Activated naive CD8-positive, alpha-beta T cell treated with anti-CD3 and anti-CD28 coated beads, Interleukin-2, amount 10 ng/mL, durations not matched to agents 7 days and 5 days (primary cell): ENCODE measurements at places on chromosomes 16 and 17. TPM values are rescaled to one million over a fixed set of nuclear protein-coding genes. Genes with fewer than 3 reads are reported as not detected.

Gene KRT35
- total RNA-seq: not detected

Gene PDK2
- 26.4 TPM for total RNA-seq

Gene SLC2A4
- total RNA-seq: not detected

Gene MFAP4
- total RNA-seq: not detected

Gene CPSF4L
- not detected for total RNA-seq

Gene PDILT
- total RNA-seq: not detected

Gene KRTAP9-8
- total RNA-seq: not detected

Gene ZP2
- total RNA-seq: not detected

Gene GDE1
- total RNA-seq: 22.0 TPM

Gene ZC3H18
- 88.7 TPM for total RNA-seq

Gene FNDC8
- not detected for total RNA-seq

Gene KRT32
- not detected for total RNA-seq

Gene TBX6
- total RNA-seq: 2.4 TPM

Gene C1QL1
- total RNA-seq: not detected

- H3K36me3 ChIP-seq: no peaks in the 10 kb centered on the region
- peaks cover 39% of the 10 kb centered on the region for H3K4me1 ChIP-seq
- H3K27me3 ChIP-seq: peaks cover 49% of the 10 kb centered on the region
- H3K4me3 ChIP-seq: no peak overlapping the region
- H3K27ac ChIP-seq: no peak overlapping the region
Measured at GRCh38 chr17:36197387-36197703, 787 bp upstream of the CCL3L1 start.

- H3K27me3 ChIP-seq: peaks cover 3% of the 10 kb centered on the region
- H3K36me3 ChIP-seq: peaks cover 11% of the 10 kb centered on the region
- H3K27ac ChIP-seq: no peak overlapping the region
- no peak overlapping the region for H3K4me3 ChIP-seq
- H3K4me1 ChIP-seq: peaks cover 12% of the 10 kb centered on the region
Measured at GRCh38 chr17:29931231-29931932, 1.4 kb upstream of the SSH2 start.

DNA sequence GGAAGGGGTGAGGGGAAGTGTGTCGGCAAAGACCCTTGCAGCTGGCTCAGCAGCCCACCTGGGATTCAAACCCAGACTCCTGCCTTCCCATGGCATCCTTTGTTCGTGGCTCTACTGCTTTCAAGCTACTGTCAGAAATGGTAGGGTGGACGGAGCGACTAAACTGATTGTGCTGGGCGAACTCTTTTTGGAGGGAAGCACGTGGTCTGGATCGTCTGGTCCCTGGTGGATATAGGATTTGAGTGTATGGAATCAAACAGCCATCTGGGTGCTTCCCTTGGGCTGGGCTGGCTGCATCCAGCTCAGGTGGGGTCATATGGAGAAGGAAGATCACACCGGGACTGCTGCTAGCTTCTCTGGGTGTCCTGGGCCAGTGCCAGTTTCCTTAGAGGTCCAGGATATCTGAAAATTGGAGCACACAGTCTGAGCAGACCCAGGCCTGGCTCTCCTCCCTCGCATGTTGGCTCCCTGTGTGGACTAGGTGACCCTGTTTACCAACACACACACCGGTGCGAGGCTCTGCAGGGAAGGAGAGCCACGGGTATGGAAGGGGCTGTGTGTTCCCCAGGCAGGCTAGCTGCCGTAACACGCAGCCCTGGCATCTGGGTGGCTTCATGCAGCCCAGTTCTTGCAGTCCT lies 8.6 kb downstream of the CMIP start:
- H3K4me3 ChIP-seq: no peak overlapping the region
- H3K4me1 ChIP-seq: peaks cover 59% of the 10 kb centered on the region
- peaks cover 34% of the 10 kb centered on the region for H3K36me3 ChIP-seq
- DNase-seq: no peak

- no peak for DNase-seq
- H3K27me3 ChIP-seq: peaks cover 10% of the 10 kb centered on the region
- H3K4me3 ChIP-seq: no peak overlapping the region
- no peaks in the 10 kb centered on the region for H3K36me3 ChIP-seq
- no peak overlapping the region for H3K27ac ChIP-seq
- no peaks in the 10 kb centered on the region for H3K4me1 ChIP-seq
Measured at GRCh38 chr17:55546991-55547664, 35.9 kb upstream of the SMIM36 start.

DNA sequence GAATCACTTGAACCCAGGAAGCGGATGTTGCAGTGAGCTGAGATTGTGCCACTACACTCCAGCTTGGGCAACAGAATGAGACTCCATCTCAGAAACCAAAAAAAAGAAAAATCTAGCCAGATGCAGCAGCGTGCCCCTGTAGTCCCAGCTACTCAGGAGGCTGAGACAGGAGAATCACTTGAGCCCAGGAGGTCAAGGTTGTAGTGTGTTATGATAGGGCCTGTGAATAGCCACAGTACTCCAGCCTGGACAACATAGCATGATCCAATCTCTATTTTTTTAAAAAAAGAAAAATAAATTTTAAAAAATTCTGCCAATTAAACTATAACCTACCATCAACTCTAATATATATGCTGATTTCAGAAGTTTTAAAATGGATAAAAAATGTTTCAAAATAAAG lies 15.8 kb downstream of the PHLPP2 start:
- peaks cover 6% of the 10 kb centered on the region for H3K4me1 ChIP-seq
- DNase-seq: no peak
- H3K4me3 ChIP-seq: no peak overlapping the region
- H3K27ac ChIP-seq: no peak overlapping the region
- peaks cover 2% of the 10 kb centered on the region for H3K36me3 ChIP-seq
- no peaks in the 10 kb centered on the region for H3K27me3 ChIP-seq

DNA sequence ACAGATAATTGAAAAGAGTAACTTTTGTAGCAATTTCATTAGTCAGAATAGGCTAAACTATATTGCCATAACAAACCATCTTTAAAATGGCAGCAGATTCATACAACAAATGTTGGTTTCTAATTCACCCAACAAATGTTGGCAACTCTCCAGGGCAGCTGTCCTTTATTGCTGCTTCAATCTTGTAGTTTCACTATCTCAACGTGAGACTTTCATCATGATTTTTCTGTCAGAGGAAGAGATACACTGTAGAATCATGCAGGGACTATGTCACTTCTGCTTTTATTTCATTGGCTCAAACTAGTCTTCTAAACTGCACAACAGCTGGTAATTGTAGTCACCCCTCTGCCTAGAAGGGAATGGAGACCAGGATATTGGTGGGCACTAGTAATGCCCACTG lies 174.2 kb downstream of the TANC2 start:
- no peak overlapping the region for H3K27ac ChIP-seq
- peaks cover 4% of the 10 kb centered on the region for H3K4me1 ChIP-seq
- no peak for DNase-seq
- H3K36me3 ChIP-seq: no peaks in the 10 kb centered on the region
- no peak overlapping the region for H3K4me3 ChIP-seq

GRCh38 chr16:48365025-48365600 lies 20.1 kb downstream of the SIAH1 start:
- H3K4me1 ChIP-seq: peaks cover 43% of the 10 kb centered on the region
- peak overlapping the region; percentile 99 for H3K27ac ChIP-seq
- peaks cover 13% of the 10 kb centered on the region for H3K36me3 ChIP-seq
- DNase-seq: no peak
- no peaks in the 10 kb centered on the region for H3K27me3 ChIP-seq

DNA sequence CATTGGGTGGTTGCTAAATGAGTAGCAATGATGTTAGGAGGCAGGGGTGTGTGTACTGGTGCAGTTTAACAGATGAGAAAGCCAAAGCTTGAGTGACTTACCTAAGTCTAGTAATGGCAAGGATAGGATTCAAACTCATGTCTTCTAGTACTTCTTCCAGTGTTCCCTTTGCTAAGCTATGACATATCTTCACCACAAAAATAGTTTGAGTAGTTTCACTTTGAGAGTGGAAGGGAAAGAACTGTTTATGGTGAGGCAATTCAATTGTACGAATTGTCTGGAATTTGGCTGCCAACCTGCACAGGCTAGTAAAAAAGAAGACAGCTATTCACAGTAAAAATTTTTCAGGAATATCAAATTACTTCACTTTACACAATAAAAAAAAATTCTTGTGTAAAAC lies 138.0 kb downstream of the NLK start:
- DNase-seq: no peak
- no peaks in the 10 kb centered on the region for H3K27me3 ChIP-seq
- peaks cover 3% of the 10 kb centered on the region for H3K36me3 ChIP-seq
- peaks cover 7% of the 10 kb centered on the region for H3K4me1 ChIP-seq
- no peak overlapping the region for H3K27ac ChIP-seq

DNA sequence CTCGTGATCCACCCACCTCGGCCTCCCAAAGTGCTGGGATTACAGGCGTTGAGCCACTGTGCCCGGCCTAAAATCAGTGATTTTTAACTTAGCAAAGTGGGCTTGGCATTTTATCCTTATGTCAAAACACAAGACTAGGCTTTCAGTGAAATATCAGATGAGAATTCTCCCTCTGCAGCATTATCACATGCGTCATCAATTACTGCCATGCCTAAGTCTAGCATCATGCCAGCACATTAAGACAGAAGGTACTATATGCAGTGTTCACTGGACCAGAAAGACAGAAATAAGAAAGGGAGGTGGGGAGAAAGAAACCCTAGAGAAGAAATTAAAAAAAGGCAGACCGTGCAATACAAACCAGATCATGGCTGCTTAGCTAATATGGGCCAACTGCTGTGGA lies 29.8 kb downstream of the GPATCH8 start:
- H3K4me1 ChIP-seq: peaks cover 3% of the 10 kb centered on the region
- no peak overlapping the region for H3K4me3 ChIP-seq
- no peak overlapping the region for H3K27ac ChIP-seq
- no peaks in the 10 kb centered on the region for H3K27me3 ChIP-seq

- H3K27ac ChIP-seq: no peak overlapping the region
- H3K4me3 ChIP-seq: no peak overlapping the region
- DNase-seq: no peak
Measured at GRCh38 chr16:56825826-56826225, 39.2 kb upstream of the SLC12A3 start.

DNA sequence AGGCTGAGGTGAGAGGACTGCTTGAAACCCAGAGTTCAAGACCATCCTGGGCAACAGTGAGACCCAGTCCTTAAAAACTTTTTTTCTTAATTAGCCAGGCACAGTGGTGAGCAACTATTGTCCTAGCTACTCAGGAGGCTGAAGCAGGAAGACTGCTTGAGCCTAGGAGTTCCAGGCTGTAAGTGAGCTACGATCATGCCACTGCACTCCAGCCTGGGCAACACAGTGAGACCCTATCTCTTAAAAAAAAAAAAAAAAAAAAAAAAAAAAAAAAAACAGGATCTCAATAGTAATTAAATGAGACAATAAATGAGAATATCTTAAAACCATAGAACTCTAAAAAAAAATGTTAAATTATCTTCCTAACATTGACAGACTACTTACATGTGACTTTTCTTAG lies 14.3 kb downstream of the SMURF2 start:
- no peak overlapping the region for H3K27ac ChIP-seq
- no peak for DNase-seq
- peaks cover 5% of the 10 kb centered on the region for H3K36me3 ChIP-seq
- H3K4me1 ChIP-seq: peaks cover 19% of the 10 kb centered on the region

DNA sequence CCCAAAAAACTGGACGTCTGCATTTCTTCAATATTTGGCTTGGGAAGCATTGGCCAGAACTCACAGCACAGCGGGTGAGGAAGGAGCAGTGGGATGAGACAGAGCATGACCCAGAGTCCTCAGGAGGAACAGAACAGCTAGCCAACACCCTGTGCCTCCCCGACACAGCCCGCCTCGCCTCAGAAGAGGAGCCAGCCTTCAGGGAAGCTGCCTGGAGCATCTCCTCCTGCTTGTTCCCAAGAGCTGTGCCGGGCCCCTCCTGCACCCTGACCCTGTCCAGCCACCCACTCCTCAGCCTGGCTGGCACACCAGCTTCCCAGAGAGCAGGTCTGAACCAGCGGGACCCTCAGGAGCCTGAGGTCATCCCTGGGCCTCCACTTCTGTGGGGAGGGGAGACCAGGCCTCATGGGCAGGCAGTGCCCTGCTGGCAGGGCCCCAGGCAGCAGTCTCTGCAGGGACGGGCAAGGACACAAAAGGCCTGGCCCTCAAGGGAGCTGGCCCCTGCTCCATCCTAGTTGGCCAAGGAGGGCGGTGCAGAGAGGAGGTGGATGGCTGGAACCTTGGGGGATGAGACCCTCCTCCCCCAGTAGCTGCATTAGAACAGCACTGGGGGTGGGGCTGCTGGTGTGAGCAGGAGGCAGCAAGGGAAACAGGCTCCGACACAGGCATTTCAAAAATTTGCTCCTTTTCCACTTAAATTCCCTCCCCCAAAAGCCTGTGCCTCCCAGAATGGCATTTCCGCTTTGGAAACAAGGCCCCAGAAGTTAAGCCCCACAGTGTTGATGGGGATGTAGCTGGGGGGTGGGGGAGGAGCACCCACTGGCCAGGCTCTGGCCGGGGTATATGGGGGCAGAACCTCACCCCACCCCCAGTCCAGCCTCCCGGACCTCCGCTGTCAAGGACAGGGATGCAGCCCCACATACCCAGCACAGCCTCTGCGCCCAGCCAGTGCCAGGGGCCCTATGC lies 1.8 kb upstream of the BCAR1 start:
- no peak overlapping the region for H3K4me3 ChIP-seq
- H3K27me3 ChIP-seq: peaks cover 55% of the 10 kb centered on the region
- H3K27ac ChIP-seq: no peak overlapping the region

DNA sequence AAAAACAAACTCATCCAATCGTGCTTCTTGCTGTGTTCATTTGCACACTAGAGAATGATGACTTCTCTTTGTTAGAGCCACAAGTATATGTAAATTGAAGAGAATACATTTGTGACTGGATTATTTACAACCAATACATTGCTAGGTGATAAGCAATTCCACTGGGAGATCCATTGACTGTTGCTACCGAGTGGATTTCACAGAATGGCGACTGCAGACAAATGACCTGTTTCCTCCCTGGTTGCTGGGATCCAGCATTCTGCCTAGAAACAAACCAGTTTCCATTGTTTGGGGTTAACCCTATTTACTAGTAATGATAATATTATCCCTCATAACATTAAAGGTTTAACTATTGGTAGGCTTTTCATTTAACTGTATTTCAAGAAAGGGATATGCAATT lies 36.9 kb upstream of the CPHXL start:
- H3K4me3 ChIP-seq: no peak overlapping the region
- peaks cover 5% of the 10 kb centered on the region for H3K4me1 ChIP-seq
- no peak overlapping the region for H3K27ac ChIP-seq
- H3K36me3 ChIP-seq: no peaks in the 10 kb centered on the region
- peaks cover 5% of the 10 kb centered on the region for H3K27me3 ChIP-seq

DNA sequence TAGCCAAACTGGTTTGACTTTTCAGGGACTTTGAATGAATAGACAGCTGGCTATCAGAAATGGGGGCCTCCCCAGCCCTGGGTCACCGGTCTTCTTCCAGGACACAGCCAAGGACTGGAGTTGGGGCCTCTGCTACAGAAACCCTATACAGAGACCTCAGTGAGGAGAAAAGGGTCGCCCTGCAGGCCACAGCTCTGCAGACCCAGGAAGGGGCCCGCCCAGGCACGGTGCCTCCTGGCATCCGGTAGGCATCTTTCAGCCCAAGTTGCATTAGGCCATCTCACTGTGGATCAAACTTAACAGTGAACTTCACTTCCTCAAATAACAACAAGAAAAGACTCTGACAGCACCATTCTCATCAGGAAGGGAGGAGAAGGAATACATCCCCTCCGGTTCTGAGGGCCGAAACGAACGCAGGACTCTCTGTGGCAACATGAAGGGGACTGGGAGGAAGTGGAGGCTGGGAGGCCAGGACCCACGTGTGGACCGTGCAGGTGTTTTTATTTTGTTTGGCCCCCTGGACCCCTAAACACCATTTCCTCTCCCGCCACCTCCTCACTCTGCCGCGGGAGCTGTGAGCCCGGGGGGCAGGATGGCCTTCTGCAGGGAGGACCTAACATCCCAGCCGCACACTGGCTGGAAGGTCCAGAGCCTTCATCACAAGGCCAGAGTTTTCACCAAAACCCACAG lies 7.2 kb downstream of the SLC38A10 start:
- H3K27ac ChIP-seq: peak overlapping the region; percentile 60
- no peak for DNase-seq
- peaks cover 5% of the 10 kb centered on the region for H3K36me3 ChIP-seq
- no peak overlapping the region for H3K4me3 ChIP-seq
- H3K4me1 ChIP-seq: peaks cover 31% of the 10 kb centered on the region
